ENCODE measurements at places on chromosomes 2 and 18. TPM values are rescaled to one million over a fixed set of nuclear protein-coding genes. Genes with fewer than 3 reads are reported as not detected.

- no peaks in the 10 kb centered on the region for H3K36me3 ChIP-seq
- no peak for DNase-seq
- no peak overlapping the region for H3K27ac ChIP-seq
- no peaks in the 10 kb centered on the region for H3K27me3 ChIP-seq
- H3K4me3 ChIP-seq: no peak overlapping the region
- H3K4me1 ChIP-seq: no peaks in the 10 kb centered on the region
These were observed 74.6 kb upstream of the DOK6 start for GRCh38 chr18:69326094-69326493.

DNA sequence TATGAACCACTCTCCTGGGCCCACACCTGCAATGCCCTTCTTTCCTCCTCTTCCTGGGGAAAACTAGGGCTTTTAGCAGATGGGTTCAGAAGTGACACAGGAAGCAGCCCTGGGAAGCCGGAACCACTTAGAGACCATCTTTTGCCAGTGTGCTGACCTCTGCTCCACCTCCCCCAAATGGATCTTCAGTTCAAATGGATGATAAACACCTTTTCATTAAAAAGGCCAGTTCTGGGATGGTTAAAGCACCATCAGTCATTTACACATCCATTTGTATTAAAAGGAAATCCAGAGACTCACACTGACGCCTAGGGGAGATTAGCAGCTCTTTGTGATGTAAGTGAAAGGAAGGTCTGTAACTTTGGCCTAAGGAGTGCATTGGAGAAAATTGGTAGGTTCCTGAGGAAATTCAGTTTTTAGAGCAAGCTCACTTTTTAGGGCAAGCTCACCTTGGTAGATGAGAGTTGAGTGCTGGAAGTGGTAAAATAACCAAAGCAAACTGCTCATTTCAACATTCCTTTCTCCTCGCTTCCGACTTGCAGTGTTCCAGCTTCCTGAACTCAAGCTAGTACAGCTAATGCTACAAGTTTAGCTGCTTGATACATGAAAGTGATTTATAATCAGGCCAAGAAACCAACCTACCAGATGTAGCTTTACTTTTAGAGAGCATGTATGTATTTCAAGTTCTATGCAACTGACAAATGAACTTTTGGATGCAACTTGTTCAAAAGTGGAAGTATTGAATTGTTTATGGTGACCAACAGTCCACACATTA, 47.7 kb downstream of the ACTR2 start:
- peaks cover 4% of the 10 kb centered on the region for H3K27me3 ChIP-seq
- no peak overlapping the region for H3K27ac ChIP-seq
- H3K4me3 ChIP-seq: no peak overlapping the region
- no peak for DNase-seq
- peaks cover 25% of the 10 kb centered on the region for H3K36me3 ChIP-seq
- H3K4me1 ChIP-seq: no peaks in the 10 kb centered on the region

DNA sequence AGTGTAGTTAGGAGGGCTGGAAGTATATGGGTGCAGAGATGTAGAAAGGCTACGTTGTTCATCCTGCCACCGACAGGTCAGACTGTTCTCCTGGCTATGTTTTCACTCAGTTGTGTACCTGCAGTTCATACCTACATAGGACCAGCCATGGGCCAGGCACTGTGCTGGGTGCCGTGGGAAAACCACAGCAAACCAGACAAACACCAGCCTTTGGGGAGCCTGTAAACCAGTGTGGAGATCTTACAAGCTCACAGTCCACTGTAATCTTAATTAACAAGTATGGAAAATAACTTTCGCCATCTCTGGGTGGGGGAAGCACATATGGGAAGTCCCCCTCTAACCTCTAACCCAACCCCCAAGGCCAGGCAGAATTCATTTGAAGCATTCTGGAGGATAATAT, 12.7 kb downstream of the NCK2 start:
- no peak for DNase-seq
- H3K4me1 ChIP-seq: peaks cover 62% of the 10 kb centered on the region
- no peaks in the 10 kb centered on the region for H3K36me3 ChIP-seq
- H3K4me3 ChIP-seq: no peak overlapping the region
- no peaks in the 10 kb centered on the region for H3K27me3 ChIP-seq

DNA sequence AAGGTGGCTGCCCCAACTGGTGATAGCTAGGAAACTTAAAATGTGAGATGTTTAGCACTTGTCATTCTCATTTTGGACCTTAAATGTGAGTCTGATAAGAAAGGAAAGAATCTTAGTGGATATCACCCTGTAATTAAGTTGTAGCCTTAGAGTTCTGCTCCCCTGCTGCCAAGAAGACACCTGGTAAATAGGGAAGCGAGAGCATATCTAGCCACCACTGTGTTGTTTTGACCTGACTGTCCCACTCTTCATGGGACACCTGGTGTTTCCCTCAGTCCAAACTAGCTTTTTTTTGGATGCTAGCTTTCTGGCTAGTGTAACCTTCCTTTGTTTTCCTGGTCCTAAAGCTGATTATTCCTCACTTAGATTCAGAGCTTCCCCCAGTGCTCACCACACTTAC, 357.6 kb downstream of the RAD51AP2 start:
- no peaks in the 10 kb centered on the region for H3K4me1 ChIP-seq
- DNase-seq: no peak
- H3K4me3 ChIP-seq: no peak overlapping the region
- no peaks in the 10 kb centered on the region for H3K36me3 ChIP-seq
- H3K27ac ChIP-seq: no peak overlapping the region

ALKAL2 gene
- not detected for total RNA-seq

DNA sequence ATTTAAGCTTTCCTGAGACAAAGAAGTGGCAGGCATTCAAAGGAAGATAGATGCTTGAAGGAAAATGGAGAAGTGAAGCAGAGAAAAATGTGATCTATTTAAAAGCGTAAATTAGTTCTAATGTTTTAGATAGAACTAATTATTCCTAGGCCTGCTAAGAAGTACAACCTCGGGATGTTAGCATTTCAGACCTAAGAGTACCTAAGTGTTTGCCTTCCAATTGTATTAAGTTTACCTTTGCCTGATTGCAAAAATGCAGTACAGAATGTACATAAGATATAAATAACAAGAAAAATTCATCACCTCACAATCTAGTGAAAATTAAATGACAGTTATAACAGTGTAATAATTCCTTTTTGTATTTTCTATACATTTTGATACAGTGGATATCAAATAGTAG, 71.1 kb upstream of the HNMT start:
- no peaks in the 10 kb centered on the region for H3K36me3 ChIP-seq
- no peaks in the 10 kb centered on the region for H3K27me3 ChIP-seq
- no peaks in the 10 kb centered on the region for H3K4me1 ChIP-seq
- no peak overlapping the region for H3K27ac ChIP-seq
- no peak for DNase-seq

DNA sequence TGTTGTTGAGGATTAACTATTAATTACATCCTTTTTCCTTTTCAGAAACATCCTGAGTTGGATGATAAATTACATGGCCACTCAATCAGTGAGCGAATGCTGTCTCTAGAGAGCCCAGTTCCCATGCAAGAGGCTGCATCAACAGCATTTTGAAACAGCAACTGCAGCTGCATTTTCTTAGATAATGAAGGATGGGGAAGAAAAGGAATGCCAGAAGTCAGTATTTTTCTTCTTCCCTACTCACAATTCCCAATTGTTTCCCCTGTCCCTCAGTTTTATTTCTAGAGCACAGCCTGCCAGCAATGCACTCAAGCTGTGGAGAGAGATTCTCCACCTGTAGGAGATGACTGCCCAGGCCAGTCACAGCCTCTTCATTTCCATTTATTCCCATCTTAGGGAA, 6.9 kb downstream of the SCN7A start:
- H3K4me3 ChIP-seq: no peak overlapping the region
- no peaks in the 10 kb centered on the region for H3K36me3 ChIP-seq
- no peaks in the 10 kb centered on the region for H3K4me1 ChIP-seq

GRCh38 chr2:237435844-237436587, 22.1 kb upstream of the COL6A3 start:
- H3K27me3 ChIP-seq: no peaks in the 10 kb centered on the region
- H3K4me3 ChIP-seq: no peak overlapping the region
- no peaks in the 10 kb centered on the region for H3K36me3 ChIP-seq
- H3K27ac ChIP-seq: peak overlapping the region; percentile 40
- DNase-seq: no peak

TUBA3E gene
- total RNA-seq: not detected
